Right cardiac atrium (tissue), 5 donors: ENCODE measurements at places on chromosomes 12 and 14. TPM values are rescaled to one million over a fixed set of nuclear protein-coding genes. Genes with fewer than 3 reads are reported as not detected.

The OR11H12 gene
- total RNA-seq = not detected

The WIF1 gene
- 0.67 TPM for total RNA-seq

The PLEKHG7 gene
- total RNA-seq = not detected

The IL26 gene
- total RNA-seq = not detected

The CD4 gene
- total RNA-seq = 14.6 TPM

The AQP2 gene
- 0.60 TPM for total RNA-seq

The FAIM2 gene
- total RNA-seq = 10.4 TPM

The CCDC197 gene
- 0.44 TPM for total RNA-seq

The TSHR gene
- total RNA-seq = not detected

The FZD10 gene
- not detected for total RNA-seq

The IFNG-AS1 gene
- 1.4 TPM for total RNA-seq

The OR10A7 gene
- not detected for total RNA-seq

The DAO gene
- total RNA-seq = not detected

The ZC3H14 gene
- 45.5 TPM for total RNA-seq
